ENCODE measurements at places on chromosomes 1 and 21. TPM values are rescaled to one million over a fixed set of nuclear protein-coding genes. Genes with fewer than 3 reads are reported as not detected.

Gene F11R
- 126 TPM for total RNA-seq

GRCh38 chr1:30984165-30984889, 75.8 kb upstream of the SDC3 start:
- DNase-seq = no peak

Gene CHI3L2
- total RNA-seq = not detected

GRCh38 chr1:27570784-27571183, 33.2 kb downstream of the AHDC1 start:
- DNase-seq = no peak

- DNase-seq = no peak
These were observed 305 bp upstream of the RPS6KC1 start for GRCh38 chr1:213050745-213051126.

Gene PLEKHN1
- total RNA-seq = 1.4 TPM
